ENCODE measurements at places on chromosomes 13 and 19.
A peak's percentile ranks its signal among the peaks of the same experiment; 100 is the strongest.

- DNase-seq, result no peak
Measured at GRCh38 chr19:41435936-41436673, 3.6 kb downstream of the DMAC2 start.

- no peak for DNase-seq
Measured at GRCh38 chr19:46478356-46478986, 7.1 kb upstream of the PNMA8A start.

DNA sequence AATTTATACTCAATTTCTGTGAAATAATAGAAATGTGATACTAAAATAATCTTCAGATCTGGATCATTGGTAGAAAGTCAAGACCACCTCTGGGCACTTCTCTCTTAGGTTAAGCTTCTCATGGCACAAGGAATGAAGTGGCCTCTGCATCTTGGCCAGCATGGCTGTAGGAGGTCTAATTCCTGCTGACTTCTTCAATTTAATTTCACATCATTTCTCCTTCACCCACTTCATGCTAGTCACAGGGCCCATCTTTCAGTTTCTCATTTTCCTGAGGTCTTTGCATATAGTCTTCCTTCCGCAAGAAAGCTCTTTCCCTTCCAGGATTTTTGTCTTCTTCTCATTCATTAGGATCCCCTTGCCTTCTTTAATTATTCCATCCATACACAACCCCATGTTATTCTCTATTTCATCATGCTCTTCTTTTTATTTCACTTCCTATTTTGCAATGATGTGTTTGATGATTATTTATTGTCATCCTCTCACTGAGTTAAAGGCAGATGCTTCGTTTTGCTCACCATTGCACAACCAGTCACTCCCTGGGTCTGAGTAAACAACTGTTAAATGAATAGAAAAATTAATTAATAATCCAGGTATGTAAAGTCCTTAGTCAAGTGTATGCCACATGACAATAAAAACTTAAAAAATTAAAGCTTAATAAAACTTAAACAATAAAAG is 397.4 kb downstream of the SPRY2 start:
- no peak for DNase-seq

GRCh38 chr13:27203186-27203585 is 31.6 kb upstream of the USP12 start:
- DNase-seq, result no peak

DNA sequence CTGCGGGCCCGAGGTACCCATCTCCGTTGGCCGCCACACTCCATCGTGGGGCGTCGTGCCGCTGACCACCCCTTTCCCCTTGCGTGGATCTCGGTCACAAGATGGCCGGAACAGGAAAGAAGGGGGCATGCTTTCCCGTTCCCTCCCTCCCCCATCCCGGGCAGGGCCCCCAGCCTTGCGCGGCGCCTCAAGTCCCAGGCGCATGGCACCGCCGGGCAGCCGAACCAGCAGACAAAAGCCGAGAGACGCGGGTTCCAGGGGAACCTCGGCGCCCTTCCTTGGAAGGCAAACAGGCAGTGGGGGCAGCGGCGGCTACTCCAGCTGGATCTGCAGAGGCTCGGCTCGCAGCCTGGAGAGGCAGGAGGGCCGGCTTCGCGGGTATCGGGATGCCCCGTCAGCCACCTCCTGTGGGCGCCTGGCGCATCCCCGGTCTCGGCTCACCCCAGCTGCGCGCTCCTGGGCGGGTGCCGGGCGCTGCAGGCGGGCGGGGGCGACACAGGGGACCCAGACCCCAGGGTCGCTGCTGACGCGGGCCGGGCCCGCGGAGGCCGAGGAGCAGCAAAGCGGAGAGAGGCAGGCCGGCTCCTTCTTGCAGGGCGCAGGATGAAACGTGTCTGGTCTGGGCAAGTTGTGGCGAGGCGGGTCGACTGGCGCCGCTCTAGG is 439 bp downstream of the DZIP1 start:
- DNase-seq, result no peak

DNA sequence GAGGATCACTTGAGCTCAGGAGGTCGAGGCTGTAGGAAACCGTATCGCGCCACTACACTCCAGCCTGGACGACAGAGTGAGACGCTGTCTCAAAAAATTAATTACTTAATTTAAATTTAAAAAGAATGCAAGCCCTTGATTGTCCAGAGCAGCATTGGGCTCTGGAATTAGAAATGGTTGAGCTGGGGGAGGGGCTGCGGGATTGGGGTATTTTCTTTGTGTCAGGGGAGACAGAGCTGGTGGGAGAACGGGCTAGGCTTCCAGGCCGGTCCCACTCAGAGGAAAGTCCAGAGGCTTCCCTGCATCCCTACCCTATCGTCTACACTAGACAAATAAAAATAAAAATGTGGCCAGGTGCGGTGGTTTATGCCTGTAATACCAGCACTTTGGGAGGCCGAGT is 2.2 kb upstream of the RAB3A start:
- no peak for DNase-seq

DNA sequence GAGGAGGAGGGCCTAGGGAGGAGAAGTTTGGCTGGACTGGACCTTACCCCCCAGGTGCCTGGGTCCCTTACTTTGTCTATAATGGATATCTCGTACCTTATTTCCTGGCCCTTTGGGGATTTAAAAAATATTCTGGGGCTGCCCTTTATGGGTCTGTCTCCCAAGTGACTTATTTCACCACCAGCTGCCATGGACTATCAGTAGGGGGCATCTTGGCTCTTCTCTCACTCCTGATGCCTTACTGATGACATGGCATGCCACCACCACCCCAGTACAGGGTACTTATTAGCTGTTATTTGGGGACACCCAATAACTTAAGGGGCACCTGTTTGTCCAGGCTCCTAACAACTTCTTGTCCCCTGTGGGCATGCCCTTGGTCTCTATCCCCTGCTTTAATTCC is 38.0 kb downstream of the NFIX start:
- DNase-seq, result no peak

DNA sequence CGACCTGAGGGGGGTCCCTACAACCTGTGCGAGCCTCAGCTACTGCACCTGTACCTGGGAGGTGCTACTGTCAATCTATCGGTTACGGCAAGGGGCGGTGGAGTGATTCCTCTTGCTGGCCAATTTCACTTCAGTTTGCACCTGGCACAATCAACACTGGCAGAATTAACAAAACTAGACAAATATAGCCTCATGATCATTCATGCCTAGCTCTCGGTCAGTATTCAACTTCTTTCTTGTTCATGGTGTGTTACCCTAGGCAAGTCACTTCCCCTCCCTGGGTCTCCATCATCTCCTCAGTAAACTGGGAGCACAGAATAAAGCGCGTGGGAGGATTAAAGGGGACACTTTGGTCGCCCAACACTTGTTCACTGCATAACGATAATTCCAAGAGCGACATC is 618 bp downstream of the HAUS8 start:
- DNase-seq, result no peak

GRCh38 chr19:3364501-3364858 is 1.9 kb upstream of the NFIC start:
- DNase-seq, result no peak

GRCh38 chr13:75724752-75725517 is 88.8 kb downstream of the LMO7 start:
- DNase-seq, result no peak

GRCh38 chr19:8396563-8397203 is 6.5 kb downstream of the RAB11B start:
- DNase-seq, result peak; percentile 59

Measured in T-cell (primary cell).